CD4-positive, alpha-beta T cell treated with Interleukin-4 for 1 hour (primary cell): ENCODE measurements at places on chromosomes 6 and 20.

- no peak for DNase-seq
Observed at GRCh38 chr6:106783640-106784566, 154.5 kb downstream of the QRSL1 start.

GRCh38 chr6:123503619-123504018 is 133.1 kb downstream of the TRDN start:
- no peak for DNase-seq

DNA sequence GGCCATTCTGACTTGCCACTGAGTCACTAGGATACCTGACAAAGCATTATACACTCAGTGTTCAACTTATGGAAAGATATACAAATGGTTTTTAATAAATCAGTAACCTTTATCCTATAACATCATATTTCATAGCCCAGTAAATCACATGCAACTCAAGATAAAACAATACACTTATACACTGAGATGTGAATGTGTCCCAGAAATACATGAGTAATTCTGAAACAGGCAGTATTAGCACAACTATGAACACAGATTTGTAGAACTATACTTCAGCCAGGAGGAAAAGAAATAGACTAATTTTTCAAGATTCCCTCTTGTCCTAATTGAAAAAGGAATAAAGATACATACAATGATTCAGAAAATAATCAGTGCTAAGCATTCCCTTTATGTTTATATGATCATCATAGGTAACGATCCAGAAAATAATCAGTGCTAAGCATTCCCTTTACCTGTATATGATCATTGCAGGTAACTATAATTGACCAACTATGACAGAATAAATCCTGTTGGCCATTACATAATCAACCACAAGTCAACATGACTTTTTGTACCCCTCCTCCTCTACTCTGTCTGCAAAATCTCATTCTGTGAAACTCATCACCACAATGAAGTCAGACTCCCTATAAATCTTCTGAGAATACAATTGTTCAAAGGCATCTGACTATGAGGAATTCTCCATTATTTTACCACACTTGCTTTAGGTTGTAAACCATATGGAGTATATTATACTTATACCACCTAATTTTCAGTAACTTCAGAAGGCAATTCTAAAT is 30.3 kb downstream of the HACE1 start:
- DNase-seq: no peak

DNA sequence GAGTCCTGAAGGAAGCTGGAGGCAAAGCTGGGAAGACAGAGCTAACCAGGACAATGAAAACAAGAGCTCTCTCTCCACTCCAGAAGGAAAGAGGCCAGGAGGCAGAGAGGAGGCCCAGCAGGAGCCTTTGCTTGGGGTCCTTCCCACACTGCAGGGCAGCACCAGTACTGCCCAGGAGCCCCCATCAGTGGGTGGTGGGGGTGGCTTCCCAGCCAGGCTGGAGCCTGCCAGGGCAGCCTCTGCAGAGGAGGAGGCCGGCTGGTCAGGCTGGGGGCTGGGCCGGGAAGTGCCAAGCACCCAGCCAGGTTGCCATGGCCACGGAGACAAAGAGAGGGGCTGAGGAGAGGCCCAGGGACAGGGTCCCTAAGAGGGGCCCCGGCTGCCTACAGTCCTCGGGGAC is 33.4 kb downstream of the PREX1 start:
- no peak for DNase-seq

GRCh38 chr6:151763938-151764680 is 43.4 kb upstream of the ESR1 start:
- peak; percentile 20 for DNase-seq

GRCh38 chr6:149484733-149485700 is at the start of gene ZC3H12D:
Gene ZC3H12D (minus strand): TSS chr6:149485014. CDS start chr6:149474543, 10,471 bp downstream.
- peak; percentile 89 for DNase-seq

GRCh38 chr20:461254-462198 is 807 bp downstream of the TBC1D20 start:
- DNase-seq: no peak

- DNase-seq: no peak
Observed at GRCh38 chr6:129211626-129212025, 328.7 kb downstream of the LAMA2 start.

GRCh38 chr20:57664924-57665588 is 44.8 kb downstream of the PMEPA1 start:
- no peak for DNase-seq

GRCh38 chr20:44206132-44206531 is 4.4 kb downstream of the OSER1 start:
- no peak for DNase-seq

- DNase-seq: no peak
Observed at GRCh38 chr6:86723729-86724128, 213.6 kb upstream of the HTR1E start.

DNA sequence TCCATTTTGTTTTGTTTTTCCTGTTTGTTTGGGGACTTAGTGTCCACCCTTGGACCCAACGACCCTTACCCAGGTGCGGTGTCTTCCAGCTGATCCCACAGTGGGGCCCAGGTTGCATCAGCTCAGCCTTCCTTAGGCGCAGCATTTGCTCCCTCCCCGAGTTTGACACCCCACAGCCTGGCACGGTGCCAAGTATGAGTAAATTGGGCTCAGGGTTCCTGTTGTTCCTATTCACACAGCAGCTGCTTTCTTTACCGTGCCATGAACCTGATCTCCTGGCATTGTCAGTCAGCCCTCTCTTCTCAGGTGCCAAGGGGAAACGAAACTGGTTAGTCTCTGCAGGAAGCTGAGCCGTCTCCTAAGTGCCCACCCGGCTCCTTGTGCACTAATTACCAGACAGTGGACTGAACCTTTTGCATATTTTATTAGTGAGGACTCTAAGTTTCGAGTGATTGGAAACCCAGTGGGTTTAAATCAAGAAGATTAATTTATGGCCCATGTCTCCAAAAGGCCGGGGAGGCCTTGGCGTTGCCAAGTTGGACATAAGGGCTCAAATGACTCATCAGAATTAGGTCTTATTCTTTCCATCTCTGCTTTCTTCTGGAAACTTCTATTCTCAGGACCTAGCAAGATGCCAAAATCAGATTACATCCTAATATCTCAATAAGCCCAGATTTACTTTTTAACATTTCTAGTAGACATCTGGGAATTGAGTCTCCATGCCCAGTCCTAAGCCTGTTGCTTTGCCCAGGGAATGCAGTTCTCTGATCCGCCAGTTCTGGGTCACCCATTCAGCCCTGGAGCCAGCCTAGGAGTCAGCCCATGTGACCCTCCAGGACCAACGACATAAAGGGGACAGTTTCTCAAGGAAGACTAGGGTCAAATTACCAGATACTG is 68.8 kb downstream of the TSHZ2 start:
- DNase-seq: no peak

- no peak for DNase-seq
Observed at GRCh38 chr6:45590226-45590625, 212.5 kb upstream of the SUPT3H start.

GRCh38 chr6:90458353-90459224 is 128.3 kb downstream of the MAP3K7 start:
- peak; percentile 82 for DNase-seq

- no peak for DNase-seq
Observed at GRCh38 chr20:52103913-52104545, 87.5 kb downstream of the ZFP64 start.

- no peak for DNase-seq
Observed at GRCh38 chr6:56757588-56757984, 114.9 kb upstream of the DST start.

DNA sequence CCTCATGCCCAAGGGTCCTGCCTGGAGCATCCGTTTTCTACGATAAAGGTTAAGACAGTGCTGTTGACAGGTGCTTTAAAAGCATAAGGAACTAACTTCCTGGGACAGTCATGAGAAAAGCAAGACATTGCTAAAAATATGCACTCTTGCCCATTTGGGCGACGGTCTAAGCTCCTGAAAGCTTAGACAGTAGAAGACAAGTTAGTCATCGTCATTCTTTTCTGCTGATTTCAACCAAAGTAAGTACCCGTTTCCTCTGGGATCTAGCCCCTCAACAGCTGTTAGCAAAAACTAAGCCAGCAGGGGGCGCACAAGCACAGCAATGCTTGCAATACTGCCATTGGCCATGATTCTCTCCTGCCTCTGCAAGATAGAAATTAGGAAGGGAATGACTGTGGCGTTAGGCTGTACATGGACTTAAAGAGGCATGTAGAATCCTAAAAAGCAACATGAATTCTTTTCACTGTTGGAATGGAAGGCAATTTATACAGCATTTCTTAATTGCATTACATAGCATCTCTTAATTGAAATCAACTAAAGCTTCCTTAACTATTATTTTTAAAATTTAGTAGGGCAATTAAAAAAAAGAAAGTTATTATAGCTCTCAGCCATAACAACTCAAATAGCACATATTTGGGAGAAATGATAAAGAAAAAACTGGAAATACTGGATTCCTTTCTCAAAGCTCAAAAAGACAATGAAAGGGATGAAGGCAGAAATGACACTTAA is 147.8 kb upstream of the RALGAPA2 start:
- DNase-seq: peak; percentile 72

DNA sequence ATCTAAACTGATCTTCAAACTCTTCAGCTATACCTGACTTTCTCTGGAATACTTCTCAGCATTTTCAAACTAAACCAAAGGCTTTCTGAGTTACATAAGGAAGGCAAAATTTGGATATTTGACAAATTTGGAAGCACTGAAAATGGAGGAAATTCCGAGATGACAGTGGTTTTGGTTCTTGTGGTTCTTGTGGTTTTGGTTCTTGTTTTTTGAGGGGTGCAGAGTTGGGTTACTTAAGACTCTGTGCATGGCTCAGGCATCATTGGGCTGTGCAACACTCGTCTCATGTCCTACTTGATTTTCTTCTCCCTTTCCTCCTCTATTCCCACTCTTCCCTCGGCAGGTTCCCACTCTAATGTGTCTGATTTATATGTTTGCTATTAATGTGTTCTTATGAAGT is 78.0 kb downstream of the SLC22A3 start:
- no peak for DNase-seq

DNA sequence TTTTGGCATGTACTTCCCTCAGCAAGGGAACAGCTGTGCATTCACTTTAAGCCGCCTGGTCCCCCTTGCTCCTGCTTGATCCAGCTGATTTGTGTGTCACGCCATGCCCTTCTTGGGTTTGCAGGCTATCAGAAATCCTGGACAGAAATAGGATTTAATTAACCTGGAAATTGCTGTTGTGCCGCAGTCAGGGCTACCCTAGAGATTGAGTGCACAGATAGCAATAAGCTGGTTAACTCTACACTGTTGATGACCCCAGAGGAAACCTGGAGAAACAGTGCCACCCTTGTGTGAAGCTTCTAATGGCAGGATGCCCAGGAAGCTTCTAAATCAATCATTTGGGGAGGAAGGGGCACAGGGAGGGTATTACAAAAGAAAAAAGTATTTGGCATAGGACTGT is 199.0 kb downstream of the JARID2 start:
- no peak for DNase-seq

GRCh38 chr20:50729901-50730764 is 1.2 kb upstream of the PARD6B start:
- DNase-seq: no peak

GRCh38 chr6:81767163-81767891 is 14.8 kb upstream of the TENT5A start:
- DNase-seq: no peak

GRCh38 chr20:34626992-34627391 is 49.9 kb downstream of the PIGU start:
- DNase-seq: no peak

- DNase-seq: no peak
Observed at GRCh38 chr20:62663145-62664018, 21.1 kb downstream of the SLCO4A1 start.

DNA sequence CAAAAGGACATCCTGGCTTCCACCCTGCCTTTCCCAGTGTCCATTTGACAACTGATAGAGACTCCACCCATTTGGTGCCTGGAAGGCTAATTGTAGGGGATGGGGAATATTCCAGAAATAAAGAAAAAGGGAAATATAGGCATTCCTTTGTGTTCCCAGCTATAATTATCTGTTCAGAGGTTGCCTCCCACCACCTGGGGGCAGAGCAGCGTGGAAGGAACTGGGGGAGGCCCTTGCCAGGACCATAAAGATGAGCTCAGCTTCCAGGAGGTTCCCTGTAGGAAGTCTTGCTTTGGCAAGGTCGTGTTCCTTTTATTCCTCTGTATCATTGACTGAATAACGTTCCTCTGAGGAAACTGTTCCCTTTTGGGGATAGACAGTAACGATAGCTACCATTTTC is 214.7 kb downstream of the TFAP2C start:
- no peak for DNase-seq

- DNase-seq: no peak
Observed at GRCh38 chr20:47688385-47689381, 96.6 kb downstream of the SULF2 start.

DNA sequence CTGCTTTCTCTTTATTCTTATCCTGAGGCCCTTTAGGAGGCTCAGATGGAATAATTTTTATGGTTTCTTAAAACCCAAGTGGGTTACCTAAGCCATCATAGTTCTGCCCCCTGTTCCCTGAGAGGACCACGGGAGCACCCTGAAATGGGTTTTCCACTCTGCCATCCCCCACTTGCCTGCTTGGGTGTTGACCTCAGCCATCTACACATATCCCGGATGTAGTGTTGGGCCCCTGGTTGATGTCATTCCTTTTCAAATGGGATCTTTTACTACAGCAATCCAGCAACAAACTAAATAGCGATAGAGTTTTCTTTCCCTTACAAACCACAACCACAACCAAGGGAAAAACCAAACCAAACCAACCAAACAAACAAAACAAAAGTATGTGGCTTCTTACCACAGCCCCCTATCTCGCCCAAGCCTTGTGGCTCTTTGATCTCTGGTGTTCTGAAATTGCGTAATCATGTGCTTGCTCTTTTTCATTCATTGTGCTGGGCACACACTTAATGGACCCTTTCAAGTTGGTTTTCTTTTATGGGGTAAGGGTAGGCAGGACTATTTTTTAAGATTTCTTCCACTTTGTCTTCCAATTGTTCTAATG is 154.9 kb downstream of the ESR1 start:
- peak; percentile 6 for DNase-seq

GRCh38 chr6:76422511-76423213 is 350.2 kb upstream of the IMPG1 start:
- DNase-seq: no peak

GRCh38 chr20:56433221-56433879 is 21.3 kb downstream of the CASS4 start:
- DNase-seq: no peak

DNA sequence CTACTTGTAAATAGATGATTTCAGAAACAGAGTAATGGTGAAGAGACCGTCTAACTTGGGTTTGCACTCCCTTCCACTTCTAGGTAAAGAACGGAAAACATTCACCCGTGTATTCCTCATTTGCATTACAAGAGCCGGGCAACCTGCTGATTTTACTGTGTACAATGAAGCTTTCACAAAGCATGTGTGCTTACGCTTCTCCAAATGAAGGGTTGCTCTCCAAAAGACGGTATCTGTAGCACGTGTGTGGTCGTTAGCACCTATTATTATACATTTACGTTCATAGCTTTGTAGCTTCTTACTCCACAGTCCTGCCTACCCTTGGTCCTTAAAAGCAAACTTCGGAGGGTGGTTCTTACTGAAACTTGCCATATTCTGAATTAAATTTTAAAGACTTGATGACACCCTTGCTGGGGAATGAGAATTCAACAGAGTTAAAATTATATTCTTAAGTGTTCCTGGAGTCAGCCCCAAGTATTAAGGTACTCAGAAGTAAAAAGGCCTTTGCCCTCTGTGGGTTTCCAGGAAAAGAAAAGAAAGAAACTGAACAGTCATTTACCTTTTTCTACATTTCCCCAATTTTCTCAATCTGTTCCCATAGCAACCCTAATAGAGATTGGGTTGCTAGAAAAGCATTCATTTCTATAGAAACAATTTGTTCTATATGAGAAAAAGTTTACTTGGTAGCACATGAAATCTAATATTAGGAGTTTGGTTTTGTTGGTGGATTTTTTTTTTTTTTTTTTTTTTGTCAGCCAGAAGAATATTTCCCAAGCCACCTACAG is 61.9 kb upstream of the KCNG1 start:
- DNase-seq: no peak
